Activated T-cell treated with anti-CD3 and anti-CD28 coated beads, Interleukin-2, amount 50 U/mL, for 1 hour (primary cell): ENCODE measurements at places on chromosomes 4 and X.

DNA sequence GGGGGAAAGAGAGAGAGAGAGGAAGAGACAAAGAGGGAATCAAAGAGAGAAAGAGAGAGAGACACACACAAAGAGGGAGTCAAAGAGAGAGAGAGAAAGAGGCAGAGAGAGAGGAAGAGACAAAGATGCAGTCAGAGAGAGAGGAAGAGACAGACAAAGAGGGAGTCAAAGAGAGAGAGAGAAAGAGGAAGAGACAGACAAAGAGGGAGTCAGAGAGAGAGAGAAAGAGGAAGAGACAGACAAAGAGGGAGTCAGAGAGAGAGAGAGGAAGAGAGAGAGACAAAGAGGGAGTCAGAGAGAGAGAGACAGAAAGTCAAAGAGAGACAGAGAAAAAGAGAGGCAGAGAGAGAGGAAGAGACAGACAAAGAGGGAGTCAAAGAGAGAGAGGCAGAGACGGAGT, 45.5 kb downstream of the MAGEA9 start:
- DNase-seq = no peak

- no peak for DNase-seq
These were observed 167.5 kb upstream of the PDE5A start for GRCh38 chr4:119795986-119796578.

- DNase-seq = no peak
These were observed 108.0 kb upstream of the TBL1X start for GRCh38 chrX:9356846-9357245.

DNA sequence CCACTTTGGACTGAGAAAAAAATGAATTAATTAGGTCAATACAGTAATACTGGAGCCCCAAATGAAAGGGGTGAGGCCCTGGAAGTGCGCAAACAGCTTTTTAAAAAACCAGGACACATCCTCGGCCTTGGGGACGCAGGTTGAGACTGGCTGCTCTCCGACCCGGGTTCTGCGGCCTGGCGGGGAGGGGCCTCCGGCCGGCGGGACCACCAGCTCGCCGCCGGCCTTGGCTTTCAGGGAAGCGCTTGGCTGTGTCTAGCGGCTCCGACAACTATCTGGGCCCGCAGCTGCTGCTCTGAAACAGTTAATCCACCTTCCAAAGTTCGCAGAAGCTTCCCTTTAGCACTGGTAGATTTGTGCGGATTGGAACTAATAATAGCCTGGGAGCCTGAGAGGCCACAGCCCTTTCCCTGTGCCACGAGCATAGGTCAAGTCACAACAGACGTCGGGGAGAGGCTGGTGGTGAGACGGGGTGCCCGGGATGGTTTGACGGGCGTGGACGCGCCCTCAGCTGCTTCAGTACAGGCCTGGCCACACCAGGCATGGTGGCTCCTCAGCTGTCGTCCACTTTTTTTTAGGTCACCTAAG, 1.1 kb upstream of the SEL1L3 start:
- no peak for DNase-seq

DNA sequence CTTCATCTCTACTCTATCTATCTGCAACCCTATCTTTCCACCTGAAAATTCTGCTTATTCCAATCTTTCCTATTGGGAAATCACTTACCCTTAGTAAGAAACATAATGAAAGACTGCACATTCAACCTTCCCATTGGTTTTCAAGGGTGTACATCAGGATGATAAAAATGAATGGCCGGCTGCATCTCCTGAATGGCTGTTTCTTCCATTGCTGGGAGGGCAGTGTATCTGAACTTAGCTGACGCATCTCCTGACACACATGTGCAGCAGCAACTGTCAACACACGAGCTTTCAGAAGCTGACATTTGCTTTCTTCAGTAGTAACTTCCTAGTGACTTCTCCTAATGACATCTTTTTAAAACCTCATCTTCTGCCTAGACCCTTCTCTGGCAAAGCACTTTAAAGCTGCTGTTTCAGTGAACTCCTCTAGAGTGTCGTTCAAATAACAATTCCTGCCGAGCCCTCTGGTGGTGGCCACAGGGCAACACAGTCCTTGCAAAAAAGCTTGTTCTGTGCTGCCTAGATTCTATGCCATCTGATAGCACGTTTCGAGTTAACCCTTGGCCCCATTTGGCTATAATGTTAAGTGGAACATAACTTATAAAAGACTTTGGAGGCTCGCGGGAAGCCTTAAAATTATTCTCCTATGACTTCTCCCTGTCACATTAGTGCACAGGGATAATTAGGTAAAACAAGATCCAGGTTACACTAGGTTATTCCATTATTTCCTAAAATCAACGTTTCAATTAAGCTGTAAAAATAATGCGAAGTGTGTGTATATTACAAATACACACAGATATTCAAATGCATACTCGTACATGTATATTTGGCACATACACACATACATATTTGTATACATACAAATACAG, 2340.7 kb downstream of the PCDH7 start:
- DNase-seq = no peak

DNA sequence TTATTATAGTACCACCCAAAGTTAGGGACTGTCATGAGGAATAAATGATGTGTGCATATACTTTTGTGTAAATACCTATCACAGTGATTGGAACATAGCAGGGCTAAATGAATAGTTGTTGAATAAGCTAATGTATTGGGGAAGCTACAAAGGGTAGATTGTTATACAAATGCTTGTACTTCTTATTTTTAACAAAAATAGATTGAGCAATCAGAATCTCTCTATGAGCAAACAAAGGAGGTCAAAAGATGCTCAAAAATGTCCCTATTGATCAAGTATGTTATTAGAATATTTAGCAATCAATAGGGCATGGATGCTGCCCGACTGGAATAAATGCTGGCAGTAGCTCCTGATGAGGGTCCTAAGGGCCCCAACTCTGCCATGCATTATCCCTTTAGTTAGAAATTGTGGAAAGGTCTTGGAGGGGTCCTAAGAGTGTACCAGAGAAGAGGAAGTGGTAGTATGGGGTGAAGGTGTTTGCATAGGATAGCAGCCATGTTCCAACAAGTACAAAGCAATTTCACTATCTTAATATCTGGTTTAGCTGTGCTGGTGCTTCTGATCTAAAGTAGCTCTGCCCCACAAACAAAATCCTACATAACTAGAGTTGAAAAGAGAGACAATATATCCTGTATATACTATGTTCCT, 33.1 kb upstream of the TAPT1 start:
- no peak for DNase-seq

GRCh38 chrX:112654871-112655270, 24.9 kb downstream of the LHFPL1 start:
- DNase-seq = no peak

DNA sequence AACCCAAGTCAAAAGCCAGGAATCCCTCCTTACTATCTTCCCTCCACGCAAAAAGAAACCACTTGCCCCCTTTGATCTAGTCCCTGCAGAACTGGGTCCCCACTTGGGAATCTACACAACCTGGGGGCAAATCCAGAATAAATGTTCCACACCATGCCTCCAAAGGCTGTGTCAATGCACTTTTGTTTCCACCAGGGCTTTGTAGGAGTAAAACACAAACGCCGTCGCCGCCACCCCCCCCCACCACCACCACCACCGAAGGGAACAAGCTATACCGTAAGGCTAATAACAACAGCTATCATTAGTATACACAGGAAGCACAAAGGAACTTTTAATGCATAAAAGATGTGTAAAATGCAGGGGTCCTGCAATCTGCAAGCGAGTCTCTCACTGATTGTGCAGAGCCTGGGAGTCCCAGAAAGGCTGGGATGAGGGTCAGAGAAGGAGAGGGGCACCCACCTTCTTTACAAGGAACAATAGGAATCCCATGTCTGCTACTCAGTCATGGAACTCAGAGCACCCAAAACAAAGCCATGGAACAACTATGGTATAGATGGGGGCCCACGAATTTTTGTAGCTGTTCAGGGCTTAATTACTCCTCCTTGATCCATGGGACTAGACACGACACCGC, 13.2 kb downstream of the BCOR start:
- DNase-seq = no peak

DNA sequence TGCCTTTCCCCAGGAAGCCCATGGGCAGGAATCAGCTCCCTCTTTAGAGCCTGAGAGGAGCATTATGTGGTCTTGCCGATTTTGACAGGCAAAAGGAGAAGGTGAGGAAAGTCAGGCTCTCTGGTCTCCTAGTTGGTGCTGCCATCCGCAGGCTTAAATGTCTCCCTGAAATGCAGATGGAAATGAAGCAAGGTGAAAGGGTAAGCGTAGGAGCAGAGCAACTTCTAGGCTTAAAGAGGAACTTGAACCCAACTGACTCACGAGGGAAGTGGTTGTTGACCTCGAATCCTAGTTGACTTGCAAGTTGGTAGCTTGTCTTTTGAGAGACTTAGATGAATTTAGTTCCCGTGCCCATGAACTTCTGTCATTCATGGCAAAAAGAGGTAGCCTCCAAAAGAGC, 205.9 kb downstream of the PTTG2 start:
- no peak for DNase-seq
